ENCODE measurements at places on chromosomes 1 and 21.

DNA sequence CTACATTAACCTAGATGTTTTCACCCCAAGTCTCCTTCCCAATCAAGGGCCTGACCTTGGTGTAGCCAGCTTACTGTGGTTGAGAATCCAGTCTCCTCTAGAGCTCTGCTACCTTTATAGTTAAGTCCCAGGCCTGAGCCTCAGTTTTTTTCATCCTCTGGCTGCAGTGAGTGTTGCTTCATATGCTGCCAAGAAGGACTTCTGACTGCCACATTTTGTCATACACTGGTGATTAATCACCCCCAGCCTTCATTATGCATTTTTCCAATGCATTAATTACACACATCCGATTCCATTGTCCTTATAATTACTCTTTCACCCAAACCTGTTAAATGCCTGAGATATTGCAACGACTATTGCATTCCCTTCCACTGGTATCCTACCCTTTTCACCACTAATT is 66.3 kb upstream of the FGGY start:
- DNase-seq = no peak

GRCh38 chr1:77245830-77246229 is 26.6 kb upstream of the PIGK start:
- DNase-seq = no peak

DNA sequence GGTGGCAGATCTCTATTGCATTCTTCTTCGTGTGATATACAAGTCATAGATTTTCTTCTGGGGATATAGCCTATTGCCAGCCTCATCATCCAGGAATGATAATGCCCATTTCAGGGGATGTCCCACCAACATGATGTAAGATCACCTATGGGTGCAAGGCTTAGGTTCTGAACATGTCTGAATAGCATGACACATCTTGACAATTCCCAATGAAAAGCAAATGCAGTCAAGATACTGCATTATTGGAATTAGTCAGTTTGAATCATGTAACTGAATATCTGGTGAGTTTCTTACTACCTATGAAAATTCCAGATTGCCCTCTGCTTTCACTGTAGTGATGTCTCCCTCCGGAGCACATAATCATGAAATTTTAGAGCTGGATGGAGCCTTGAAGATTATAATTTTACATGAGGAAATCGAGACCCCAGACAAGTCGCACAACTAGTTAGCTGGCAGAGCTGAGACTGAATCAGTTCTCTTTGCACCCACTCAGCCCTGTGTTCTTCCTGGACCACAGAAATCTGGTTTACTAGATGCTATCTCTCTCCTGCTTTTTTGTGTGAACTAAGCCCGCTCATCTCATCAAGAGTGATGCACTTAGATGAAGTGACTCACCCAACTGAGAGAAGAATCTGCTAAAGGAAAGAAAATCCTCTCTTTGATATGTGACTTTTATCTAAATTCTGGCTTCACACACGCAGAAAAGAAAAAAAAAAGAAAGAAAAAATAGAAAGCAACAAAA is 65.0 kb downstream of the WDR64 start:
- peak; percentile 31 for DNase-seq

DNA sequence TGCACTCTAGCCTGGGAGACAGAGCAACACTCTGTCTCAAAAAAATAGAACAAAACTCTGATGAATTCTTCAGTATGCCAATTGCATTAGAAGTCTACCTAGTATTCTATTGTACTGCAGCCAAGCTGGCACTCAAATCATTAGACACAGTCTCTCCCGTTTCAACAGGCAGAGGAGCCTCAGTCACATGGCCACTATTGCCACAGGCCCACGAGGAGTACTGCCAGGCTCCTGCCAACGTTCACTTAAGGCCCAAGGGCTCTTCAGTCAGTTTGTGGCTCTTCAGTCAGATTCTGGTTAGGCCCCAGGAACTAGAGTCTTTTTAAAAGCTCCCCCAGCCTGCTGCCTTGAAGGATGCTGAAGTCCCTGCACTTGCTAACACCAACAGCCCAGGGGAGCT is 73.4 kb downstream of the SH3BGR start:
- DNase-seq = no peak

DNA sequence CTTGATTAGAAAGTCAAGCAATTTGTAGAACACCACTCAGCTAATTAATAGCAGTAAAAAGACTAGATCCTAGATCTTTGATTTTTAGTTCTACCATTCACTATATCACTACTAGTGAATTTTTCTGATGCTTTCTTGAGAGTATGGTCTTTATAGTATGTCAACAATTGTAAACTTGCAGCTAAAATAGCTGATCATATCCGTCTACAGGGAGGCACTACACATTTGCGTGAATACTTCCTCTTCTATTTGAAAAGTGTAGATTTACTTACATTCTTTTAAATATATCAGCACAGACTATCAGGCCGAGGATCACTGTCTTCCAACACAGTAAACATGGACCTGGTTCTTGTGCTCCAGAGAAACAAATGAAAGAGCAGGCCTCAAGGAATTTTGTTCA is 18.6 kb upstream of the PTPRC start:
- DNase-seq = no peak

DNA sequence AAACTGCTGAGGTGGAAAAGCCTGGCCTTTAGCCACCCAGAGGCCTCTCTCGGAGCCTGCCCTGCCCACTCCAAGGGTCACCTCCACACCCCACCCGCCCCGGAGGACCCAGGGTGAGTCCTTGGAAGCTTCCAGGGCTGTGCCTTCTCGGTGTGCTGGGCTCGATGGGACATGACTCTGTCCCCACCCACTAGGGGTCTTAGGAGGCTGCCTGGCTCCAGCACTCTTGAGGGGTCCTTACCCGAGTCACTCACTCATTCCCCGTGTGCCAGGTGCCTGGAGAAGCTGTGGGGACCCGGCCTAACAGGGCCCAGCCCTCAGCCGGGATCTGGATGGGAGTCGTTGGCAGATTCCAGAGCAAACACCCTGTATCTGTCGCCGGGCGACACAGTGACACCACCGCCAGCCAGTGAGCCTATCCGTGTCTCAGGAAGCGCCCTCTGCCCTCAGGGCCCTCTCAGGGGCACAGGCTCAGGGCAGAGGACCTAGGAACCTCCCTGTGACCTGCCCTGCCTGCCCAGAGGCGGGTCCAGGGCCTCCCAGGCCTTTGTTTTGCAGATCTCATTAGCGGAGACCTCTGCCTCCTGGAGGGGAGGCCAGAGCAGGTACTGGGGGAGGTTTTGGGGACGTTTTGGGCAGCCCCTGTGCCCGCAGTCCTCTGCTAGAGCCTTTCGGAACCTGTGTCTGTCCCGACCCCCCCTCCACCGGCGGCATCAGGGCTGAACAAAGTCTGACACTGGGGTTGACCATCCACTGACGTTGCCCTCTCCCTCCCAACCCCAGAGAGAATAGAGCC is 3.1 kb upstream of the PRKCZ start:
- DNase-seq = no peak

GRCh38 chr1:223725578-223725977 is 13.2 kb downstream of the CAPN2 start:
- no peak for DNase-seq

- peak; percentile 93 for DNase-seq
Observed at GRCh38 chr1:96538883-96539282, 182.7 kb upstream of the PTBP2 start.

GRCh38 chr1:183124259-183124658 is 61.8 kb upstream of the LAMC2 start:
- DNase-seq = no peak

GRCh38 chr1:3402258-3403010 is 52.0 kb upstream of the ARHGEF16 start:
- peak; percentile 61 for DNase-seq

DNA sequence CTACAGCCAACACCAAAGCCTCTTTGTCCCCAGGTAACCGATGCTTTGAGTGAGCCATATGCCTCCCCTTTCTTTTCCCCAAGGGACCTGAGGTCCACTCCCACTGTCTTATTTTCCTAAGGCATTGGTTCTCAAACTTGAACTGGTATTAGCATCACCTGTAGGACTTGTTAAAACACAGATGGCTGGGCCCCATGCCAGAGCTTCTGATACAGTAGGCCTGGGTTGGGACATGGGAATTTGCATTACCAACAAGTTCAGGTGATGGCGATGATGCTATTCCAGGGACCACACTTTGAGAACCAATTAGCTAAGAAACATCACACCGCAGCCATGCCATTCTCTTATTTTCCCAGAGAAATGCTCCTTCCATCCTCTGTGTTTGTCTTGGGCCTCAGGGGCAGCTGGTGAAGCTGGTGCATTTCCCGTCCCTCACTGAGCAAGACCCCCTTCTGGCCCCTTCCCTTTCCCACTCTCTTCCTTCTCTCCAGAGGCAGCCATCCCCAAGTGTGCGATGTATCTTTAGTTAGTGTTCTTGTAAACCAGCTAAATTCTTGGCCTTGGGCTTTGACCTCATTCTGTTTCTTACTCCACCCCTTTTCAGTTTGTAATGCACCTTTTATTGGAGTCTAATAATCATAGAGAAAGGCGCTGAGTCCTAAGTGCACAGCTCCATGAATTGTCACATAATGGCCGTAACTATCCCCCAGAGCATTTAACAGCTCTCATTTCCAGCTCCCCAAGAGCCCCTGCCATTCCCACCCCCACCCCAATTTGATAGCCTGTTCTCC is 14.2 kb upstream of the TTC22 start:
- no peak for DNase-seq

DNA sequence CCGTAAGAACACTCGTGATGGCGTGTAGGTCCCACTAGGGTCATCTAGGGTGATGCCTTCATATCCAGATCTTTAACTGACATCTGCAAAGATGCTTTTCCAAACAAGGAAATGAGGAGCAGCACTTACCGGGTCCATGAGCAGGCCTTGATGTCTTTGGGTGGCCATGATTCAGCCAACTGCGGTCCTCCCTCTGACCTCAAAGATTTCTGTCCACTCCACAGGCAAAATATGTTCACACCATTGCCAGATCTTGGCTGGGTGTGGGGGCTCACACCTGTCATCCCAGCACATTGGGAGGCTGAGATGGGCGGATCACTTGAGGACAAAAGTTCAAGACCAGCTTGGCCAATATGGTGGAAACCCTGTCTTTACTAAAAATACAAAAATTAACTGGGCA is 18.2 kb downstream of the TRPM2 start:
- DNase-seq = no peak

GRCh38 chr1:155060736-155061135 is 2.8 kb upstream of the EFNA4 start:
- DNase-seq = no peak

DNA sequence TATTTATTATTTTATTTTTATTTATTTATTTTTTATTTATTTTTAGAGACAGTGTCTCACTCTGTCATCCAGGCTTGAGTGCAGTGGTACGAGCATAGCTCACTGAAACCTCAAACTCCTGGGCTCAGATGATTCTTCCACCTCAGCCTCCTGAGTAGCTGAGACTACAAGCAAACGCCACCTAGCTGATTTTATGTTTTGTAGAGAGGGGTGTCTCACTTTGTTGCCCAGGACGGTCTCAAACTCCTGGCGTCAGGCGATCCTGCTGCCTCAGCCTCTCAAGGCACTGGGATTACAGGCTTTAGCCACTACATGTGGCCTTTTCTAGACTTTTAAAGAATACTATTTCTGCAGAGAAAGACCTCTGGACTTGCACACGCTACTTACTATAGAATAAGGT is 61.3 kb upstream of the C1orf53 start:
- DNase-seq = no peak

DNA sequence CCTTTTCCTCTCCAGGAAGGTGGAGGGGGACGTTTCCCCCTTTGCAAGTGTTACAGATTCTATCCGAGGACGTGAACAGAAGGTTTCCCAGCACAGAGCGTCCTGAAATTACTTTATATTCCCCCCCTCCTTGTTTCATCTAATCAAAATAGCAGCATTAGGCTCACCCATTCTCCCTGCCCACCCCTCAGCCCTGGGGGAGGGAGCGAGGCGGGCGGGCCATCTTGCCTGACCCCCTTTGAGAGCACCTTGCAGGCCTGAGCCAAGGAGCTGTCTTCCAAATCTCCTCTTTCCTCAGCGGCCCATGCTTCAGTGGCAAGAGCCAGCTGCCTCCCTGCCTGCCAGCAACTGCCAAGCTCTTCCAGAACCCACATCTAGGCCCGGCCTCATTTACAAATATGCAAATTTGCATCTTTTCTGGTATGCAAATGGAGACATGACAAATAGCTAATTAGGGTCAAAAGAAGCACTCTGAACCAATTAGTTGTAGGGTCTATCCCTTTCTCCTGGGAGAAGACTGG is 69.1 kb upstream of the POU3F1 start:
- DNase-seq = no peak

GRCh38 chr1:204992201-204992997 is 50.6 kb upstream of the CNTN2 start:
- no peak for DNase-seq

- no peak for DNase-seq
Observed at GRCh38 chr1:159755451-159756007, 25.2 kb upstream of the DUSP23 start.

DNA sequence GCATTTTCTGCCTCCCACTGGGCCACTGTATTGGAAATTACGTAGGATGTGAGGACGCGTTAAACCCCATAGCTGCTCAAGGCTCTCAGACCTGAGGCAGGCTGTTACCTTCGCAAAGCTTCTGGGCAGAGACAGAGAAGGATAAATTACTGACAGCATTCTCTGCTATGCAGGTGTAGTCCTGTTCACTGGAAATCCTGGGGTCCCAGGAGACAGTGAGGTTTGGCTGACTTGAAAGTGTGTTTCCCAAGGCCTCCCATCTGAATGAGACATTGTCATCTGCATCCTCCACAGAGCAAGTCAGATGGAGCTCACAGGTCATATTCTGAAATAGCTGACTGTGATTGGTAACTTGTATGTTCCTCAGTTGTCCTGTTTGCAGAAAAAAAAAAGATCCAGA is 32.0 kb downstream of the SLAMF6 start:
- DNase-seq = no peak

DNA sequence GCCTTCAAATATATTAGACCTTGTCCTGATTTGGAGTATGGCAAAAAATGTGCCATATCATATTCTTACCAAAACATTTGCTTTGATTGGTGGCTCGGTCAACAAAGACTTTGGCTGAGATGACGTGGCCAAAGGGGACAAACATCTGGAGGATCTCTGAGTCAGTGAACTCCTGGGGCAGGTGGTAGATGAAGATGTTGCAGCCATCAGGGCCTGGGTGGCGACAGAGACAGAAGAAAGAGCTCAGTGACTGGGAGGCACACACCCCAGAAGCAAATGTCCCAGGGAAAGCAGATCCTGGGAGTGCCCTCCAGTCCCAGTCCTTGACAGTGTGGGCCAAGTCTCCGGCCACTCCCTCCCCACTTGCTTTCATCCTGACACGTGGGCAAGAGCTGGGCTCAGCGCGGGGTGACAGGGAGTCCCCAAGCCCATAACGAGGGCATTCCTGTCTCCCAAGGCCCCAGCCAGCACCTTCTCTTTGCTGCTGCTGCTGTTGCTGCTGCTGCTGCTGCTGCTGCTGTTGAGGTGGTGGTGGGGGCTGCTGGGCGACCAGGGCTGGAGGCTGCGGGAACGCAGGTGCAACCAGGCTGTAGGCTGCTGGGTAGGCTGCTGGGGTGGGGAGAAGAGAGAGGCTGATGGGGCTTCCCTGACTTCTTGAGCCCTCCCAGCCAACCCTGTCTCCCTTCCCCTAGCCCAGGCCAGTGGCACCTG is 10.7 kb downstream of the CELF3 start:
- no peak for DNase-seq

GRCh38 chr1:85319931-85320330 is 43.5 kb upstream of the BCL10 start:
- no peak for DNase-seq

DNA sequence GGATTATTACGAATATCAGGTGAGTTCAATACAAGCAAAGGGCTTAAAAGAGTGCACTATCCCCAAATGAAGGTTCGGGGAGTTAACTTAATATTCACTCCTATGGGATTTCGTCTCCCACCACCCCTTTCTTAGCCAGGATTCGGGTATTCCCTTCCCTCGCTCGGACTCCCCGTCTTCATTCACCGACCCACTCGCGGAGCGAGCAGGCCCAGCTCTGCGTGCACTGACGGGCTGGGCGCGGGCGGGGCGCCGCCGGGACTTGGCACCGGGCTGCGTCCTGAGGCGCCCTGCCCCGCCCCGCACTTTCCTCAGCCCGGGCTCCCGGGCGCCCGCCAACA is 7.7 kb upstream of the MPZL1 start:
- no peak for DNase-seq

All from fibroblast of skin of right biceps (primary cell).